Naive B cell (primary cell): ENCODE measurements at places on chromosomes 16 and 17. TPM values are rescaled to one million over a fixed set of nuclear protein-coding genes. Genes with fewer than 3 reads are reported as not detected.

ZSCAN10 gene
- not detected for polyA plus RNA-seq

FHOD1 gene
- 2.2 TPM for polyA plus RNA-seq

BFAR gene
- polyA plus RNA-seq, result 37.9 TPM

CDH3 gene
- polyA plus RNA-seq, result not detected

OTOP2 gene
- polyA plus RNA-seq, result not detected

EVPLL gene
- polyA plus RNA-seq, result not detected

TRPV2 gene
- polyA plus RNA-seq, result 59.9 TPM

ERAL1 gene
- 45.2 TPM for polyA plus RNA-seq

ENGASE gene
- polyA plus RNA-seq, result 3.5 TPM

ARHGDIG gene
- not detected for polyA plus RNA-seq

OSBPL7 gene
- 4.3 TPM for polyA plus RNA-seq

COX6A2 gene
- not detected for polyA plus RNA-seq

DLG4 gene
- 0.24 TPM for polyA plus RNA-seq

LLGL2 gene
- 14.4 TPM for polyA plus RNA-seq

ANKFN1 gene
- polyA plus RNA-seq, result not detected

TAC4 gene
- not detected for polyA plus RNA-seq

ACSM2A gene
- polyA plus RNA-seq, result not detected

CFDP1 gene
- polyA plus RNA-seq, result 30.3 TPM

HNF1B gene
- polyA plus RNA-seq, result not detected

HSF4 gene
- not detected for polyA plus RNA-seq

MT1G gene
- not detected for polyA plus RNA-seq

SOX15 gene
- not detected for polyA plus RNA-seq

KRT27 gene
- polyA plus RNA-seq, result 0.53 TPM

PYDC1 gene
- not detected for polyA plus RNA-seq

PDIA2 gene
- polyA plus RNA-seq, result not detected

SLC9A5 gene
- polyA plus RNA-seq, result 0.08 TPM

NPIPA2 gene
- polyA plus RNA-seq, result not detected

SUPT6H gene
- polyA plus RNA-seq, result 4.6 TPM

ABCA9 gene
- polyA plus RNA-seq, result not detected

DNAI2 gene
- polyA plus RNA-seq, result not detected

SLC52A1 gene
- not detected for polyA plus RNA-seq

CLEC10A gene
- not detected for polyA plus RNA-seq

RND2 gene
- not detected for polyA plus RNA-seq

MYO15B gene
- polyA plus RNA-seq, result 2.9 TPM
